ENCODE measurements at places on chromosomes 11 and 22. TPM values are rescaled to one million over a fixed set of nuclear protein-coding genes. Genes with fewer than 3 reads are reported as not detected.
A peak's percentile ranks its signal among the peaks of the same experiment; 100 is the strongest.

DNA sequence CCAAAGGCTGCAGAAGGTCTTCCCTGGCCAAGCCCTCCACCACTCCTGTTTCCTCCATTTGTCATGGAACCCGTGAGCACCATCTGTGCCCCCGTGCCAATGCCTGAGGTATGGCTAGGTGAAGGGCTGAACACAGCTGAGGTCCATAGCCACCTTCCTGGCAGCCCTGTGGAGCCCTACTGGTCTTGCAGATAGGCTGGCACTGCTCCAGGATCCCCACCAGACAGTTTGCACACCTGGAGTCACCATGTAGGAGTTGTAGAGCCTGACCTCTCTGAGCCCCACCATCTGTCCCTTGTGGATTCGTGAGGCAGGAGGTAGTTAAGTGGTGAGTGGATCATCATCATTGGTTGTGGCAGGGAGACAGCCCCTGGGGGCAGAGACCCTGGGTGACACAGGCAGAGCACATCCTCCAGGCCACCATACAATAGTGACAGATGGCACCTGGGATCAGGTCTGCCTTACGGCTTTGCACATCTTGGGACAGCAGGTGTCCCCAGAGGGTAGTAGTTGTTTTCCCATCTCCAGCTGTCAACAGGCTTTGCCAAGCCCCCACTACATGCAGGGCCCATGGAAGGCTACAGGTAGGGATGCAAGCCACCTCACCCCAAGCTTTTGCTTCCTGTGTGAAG lies 52.5 kb upstream of the SUSD2 start:
- no peak for DNase-seq

DNA sequence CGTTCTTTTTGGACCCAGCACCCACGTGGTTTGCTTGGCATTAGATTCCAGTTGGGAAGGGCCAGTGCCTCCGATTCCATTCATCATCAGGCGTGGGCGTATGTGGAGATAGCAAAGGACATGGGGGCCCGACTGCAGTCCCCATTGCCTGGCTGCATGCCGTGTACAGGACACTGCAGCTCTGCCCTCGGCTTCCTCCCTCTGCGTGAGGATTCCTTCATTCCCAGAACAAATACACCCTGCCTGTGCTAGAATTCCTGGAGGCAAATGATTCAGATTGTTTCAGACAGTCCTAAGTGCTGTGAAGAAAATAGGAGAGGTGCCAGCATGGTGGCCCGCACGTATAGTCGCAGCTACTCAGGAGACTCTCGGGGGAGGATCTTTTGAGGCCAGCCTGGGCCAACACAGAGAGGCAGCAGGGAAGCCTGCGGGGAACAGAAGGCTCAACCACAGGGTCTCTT lies 15.4 kb downstream of the DERL3 start:
- DNase-seq, result no peak

Gene TMEM45B
- 0.66 TPM for polyA plus RNA-seq

Gene BCO2
- polyA plus RNA-seq, result 5.3 TPM

Gene CLDN25
- polyA plus RNA-seq, result 0.62 TPM

DNA sequence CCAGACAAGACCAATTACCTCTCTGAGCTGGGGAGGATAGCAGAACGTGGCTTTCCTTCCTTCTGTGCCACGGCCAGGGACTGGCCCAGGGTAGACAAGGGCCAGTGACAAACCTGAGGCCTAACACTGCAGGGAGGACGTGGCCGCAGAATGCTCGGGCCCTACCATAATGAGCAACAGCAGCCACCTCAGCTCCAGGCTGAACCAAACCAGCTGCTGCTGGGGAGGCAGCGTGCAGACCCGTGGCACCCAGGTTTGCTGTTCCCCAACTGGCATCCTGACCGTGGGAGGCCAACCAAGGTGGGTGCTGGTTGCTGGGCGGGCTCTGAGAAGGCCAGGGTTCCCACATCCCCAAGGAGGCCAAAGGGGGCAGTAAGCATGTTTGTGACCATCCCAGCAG lies 83.0 kb downstream of the MORC2 start:
- no peak for DNase-seq

- peak; percentile 65 for DNase-seq
Observed at GRCh38 chr22:27866135-27867084, 52.6 kb downstream of the PITPNB start.

Gene MOV10L1
- 0.58 TPM for polyA plus RNA-seq

DNA sequence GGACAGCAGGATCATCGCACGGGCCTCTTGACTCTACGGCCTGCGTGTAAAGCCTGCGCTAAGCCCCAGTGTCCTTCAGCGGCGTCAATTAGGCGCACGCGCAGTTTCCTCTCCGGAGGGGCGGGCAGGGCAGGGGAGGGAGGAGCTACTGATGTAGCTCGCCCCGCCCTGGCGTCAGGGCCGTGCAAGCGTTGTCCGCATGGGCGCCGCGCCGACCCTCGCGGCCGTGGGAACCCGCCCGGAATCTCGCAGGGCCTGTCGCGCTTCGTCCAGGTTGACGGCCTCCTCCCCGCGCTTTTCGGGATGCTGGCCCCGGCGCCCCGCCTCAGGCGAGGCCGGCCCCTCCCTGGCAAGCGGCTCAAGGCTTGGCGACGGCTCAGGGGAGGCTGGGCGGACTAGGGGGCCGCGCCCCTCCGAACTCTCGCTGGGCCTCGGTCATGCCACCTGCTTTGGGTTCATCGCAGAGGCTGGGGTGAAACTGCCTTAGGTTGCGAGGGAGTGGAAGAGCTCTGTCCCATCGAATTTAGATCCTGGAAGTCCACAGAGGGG lies 61.1 kb downstream of the ST3GAL4 start:
- peak; percentile 90 for DNase-seq

Gene SLC5A4
- polyA plus RNA-seq, result 1.0 TPM

Gene DRD4
- 1.2 TPM for polyA plus RNA-seq

GRCh38 chr22:50076646-50077535 lies 8.3 kb downstream of the MLC1 start:
- DNase-seq, result no peak

Gene OR52A1
- polyA plus RNA-seq, result not detected

Gene MS4A7
- polyA plus RNA-seq, result 15.1 TPM

- DNase-seq, result peak; percentile 82
Observed at GRCh38 chr22:45511847-45512261, 9.2 kb downstream of the FBLN1 start.

DNA sequence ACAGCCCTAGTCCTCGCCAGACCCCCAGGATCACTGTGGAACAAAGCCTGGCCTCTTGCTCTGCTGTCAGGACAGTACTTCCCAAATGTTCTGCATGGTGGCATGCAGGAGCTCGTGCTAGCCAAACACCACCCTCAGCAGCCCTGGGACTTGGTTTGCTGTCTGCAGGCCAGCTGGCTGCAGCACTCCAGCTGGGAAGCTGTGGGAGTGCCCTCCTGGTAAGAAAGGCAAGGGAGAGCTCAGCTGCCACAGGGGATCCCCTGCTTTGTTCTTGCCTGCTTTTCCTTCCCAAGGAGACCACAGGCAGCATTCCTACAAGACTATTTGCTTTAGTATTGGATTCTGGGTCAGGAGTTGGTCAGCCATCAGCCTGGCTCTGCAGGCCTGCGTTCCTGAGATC lies 27.9 kb downstream of the TCIRG1 start:
- no peak for DNase-seq

- no peak for DNase-seq
Observed at GRCh38 chr22:47901911-47902310, 1139.5 kb downstream of the TBC1D22A start.

Gene SLC29A2
- polyA plus RNA-seq, result 40.8 TPM

Gene NXPE1
- polyA plus RNA-seq, result not detected

GRCh38 chr11:104668797-104669463 lies 229.3 kb downstream of the CASP12 start:
- DNase-seq, result no peak

Gene LRRC4C
- 1.2 TPM for polyA plus RNA-seq

Gene NCF4
- polyA plus RNA-seq, result 4.5 TPM

Gene SLC17A6
- polyA plus RNA-seq, result not detected
